Effector CD4-positive, alpha-beta T cell (primary cell): ENCODE measurements at places on chromosomes 7 and 10.

DNA sequence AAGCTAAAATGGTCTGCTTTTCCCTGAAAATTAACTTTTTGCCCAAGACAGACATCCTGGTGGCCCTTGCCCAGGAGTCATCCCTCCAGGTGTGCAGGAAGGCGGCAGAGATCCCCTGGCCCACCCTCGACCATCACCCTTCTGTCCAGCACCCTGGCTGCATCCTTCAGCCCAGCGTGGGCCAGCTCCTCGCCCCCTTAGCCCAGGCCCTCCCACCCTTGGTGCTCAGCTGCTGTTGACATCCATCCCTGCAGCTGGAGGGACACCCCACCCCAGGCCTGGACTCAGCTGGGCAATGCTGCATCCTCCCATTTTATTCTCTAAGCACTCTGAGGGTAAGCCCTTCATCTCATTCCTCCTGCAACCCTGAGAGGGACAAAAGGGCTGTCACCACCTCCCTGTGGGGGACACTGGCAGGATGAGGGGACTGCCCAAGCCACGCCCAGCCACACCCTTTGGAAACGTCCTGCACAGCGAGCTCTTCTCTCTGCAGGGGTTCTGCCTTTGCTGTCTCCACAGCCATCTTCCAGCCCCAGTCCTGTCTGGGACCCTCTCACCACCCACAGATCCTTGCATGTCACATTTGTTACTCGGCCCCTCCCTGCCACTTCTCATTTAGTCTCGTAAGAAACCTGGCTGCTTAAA lies 30.7 kb downstream of the EN2 start:
- no peak for DNase-seq

GRCh38 chr10:687583-688311 lies 1.7 kb downstream of the DIP2C start:
- no peak for DNase-seq

DNA sequence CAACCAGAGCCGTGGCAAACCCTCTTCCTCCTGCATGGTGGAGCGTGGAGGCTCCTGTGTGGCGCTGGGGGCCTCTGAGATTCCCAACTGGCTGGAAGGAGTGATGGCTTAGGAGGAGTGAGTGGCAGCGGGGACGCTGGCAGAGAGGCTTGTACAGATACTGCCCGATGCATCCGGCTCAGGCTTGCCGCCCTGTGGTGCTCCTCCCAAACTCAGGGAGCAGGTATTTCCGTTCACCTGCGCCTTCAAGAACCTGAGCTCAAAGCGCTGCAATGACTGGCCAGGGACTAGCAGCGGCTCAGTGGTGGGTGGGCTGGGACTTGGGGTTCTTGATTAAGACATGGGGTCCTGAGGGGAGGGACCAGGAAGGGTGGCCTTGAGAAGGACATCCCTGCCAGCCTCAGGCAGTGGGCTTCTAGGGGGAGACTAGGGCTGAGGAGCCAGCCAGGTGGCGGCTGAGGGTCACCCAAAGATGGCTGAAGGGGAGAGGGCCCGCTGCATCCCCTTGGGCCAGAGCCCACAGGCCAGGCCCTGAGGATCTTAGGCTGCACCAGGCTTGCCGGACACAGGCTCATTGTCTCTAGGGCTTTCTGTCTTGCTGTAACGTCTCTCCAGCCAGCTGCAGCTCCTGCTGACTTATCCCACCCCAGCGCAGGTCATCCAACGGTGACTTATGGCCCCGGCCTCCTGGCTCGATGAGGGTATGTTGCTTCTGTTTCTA lies 3.2 kb downstream of the ZNF775 start:
- DNase-seq = no peak

- no peak for DNase-seq
Measured at GRCh38 chr10:126397156-126397555, 8.9 kb upstream of the ADAM12 start.

DNA sequence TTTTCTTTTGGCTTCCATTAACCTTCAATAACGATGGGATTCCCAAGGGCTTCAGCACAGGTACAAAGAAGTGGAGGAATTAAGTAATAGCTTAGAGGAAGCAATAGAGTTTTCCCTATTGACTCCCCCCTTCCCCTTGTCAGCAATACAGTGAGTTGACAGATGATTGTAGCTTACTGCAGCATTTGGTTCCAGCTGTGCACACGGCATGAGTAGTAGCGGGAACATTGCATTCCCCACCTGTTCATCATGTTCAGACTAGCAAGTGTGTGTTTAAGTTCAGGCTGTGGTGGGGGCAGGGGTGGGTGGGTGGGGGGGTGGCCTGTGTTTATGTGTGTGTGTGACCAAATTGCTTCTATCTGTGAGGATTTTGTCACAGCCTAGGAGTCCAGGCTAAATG lies 4.6 kb upstream of the ADRA2A start:
- DNase-seq = no peak

DNA sequence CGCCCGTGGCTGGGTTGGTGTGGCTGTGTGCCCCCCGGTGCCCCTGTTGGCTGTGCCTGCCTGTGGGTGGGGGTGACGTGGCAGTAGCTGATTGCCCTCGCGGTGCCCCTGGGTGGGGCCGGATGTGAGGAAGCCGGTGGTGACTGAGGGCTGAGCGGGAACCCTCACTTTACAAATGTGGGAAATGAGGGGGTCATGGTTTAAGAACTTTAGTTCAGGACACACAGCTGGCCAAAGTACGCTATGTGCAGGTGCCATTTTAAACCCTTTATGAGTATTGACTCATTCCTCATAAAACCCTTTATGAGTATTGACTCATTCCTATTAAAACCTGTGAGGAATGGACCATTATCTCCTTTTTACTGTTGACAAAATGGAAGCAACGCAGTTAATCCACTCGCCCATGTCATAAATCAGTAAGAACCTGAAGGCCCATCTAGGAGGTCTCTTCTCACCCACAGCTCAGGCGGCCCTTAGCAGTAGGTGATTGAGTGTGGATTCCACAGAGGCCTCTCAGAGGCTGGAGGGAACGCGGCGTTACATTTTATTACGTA lies 290.1 kb upstream of the COBL start:
- DNase-seq = no peak

DNA sequence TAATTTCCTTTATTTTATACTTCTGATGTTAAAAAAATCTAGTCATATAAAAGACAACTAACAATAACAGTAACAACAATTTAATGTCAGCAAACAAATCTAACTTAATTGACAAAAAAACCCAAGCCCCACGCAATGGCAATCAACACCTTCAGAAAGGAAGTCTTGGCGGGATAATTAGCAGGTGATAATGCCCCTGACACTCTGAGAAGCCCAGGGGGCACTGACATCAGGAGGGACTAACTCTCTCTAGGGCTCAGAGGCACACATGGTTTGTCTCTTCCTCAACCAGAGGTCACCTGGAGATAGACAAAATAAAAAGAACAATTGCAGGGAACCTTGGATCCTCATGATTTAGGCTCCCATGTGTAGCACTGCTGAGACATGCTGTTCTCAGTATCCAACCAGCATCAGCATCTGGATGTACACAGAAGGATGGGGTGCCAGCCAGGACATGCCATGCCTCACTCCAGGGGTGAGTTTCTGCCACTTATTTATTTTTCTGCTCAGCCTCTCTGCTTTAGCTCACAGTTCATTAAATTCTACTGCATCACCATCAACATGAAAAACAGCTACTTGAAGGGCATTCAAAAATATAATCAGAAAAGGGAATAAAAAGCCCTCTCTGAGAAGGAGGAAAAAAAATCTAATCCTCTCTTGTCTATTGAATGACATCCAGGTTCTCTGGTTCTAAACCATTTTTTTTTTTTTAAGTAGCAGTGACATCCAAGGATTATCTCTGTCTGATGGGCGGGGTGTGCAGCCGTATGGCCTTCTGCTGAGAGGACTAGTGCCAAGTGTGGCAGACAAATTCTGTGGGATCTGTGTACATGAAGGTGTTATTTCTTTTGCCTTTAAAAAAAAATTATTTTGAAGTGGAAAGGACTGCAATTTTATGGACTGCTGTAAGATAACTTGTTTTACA lies 96.3 kb downstream of the ATXN7L1 start:
- DNase-seq = no peak

- DNase-seq = no peak
Measured at GRCh38 chr7:29748286-29749099, 57.8 kb upstream of the WIPF3 start.

DNA sequence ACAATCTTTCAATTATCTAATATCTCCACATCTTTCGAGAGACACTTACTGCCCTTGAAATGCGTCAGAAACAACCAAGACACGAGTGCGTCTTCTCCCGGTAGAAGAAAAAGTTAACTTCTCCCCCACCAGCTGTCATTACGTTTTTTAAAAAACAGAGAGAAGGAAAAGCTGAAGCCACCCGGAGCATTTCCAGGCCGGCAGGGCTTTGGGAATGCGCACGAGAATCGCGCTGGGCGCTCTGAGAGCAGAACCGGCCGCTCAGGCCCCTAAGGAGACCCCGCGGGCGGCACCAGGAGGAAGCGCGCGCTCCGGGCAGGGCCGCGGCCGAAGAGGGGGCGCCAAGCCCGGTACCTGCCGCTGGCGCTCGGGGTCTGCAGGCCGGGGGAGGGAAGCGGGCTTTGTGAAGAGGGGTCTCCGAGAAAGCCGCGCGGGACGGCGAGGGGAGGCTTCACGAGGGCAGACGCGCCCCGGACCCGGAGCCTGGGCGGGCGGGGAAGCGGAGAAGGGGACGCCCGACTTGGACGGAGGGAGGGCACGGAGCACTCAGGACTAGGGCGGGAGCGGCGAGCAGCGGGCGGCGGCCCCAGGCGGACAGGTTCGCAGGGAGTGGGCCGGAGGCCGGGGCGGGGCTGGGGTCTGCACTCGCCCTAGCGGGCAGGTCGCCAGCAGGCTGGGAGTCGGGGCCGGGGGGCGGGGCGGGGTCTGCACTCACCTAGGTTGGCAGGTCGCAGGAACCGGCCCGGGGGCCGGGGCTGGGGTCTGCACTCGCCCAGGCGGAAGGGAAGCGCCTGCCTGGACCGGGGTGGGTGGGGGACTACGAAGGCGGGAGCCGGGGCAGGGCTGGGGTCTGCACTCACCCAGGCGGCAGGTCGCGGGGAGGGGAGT lies 932 bp downstream of the ESYT2 start:
- no peak for DNase-seq

- DNase-seq = no peak
Measured at GRCh38 chr10:133251388-133252222, 13.9 kb downstream of the VENTX start.

- DNase-seq = no peak
Measured at GRCh38 chr7:150675714-150676113, 9.8 kb upstream of the GIMAP2 start.

DNA sequence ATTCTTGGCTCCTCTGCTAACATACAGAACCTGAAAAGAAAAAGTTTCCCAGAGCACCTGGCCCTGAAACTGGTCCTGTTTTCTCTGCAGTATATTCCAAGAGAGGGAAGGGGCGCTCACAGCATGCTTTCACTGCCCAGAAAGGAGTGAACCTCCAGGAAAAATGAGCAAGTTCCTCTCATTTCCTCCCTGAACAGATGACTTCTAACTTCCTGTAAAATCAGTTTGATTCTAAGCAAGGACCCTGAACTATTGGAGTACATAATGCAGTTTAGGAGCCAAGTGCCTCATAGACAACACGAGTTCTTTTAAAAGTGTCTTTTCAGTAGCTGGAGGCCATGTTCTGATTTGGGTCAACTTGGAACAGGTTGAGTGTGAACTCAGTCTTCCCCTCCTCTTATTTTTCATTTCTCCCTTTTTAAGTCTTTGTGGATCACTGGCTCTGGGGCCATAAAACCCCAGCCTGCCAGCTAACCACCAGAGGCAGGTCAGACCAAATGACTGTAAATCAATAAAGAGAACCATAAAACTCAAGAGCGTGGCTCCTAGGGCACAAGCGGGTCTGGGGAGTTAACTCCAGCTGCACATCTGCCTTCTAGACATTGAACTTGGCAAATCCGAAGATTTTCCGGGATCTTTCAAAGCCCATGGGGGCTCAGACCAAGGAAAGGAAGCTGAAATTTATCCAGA lies 5.9 kb upstream of the LRRC18 start:
- DNase-seq = no peak

- no peak for DNase-seq
Measured at GRCh38 chr7:136309407-136309806, 332.2 kb upstream of the MTPN start.

GRCh38 chr7:142612237-142612881 lies 136.9 kb upstream of the PRSS1 start:
- DNase-seq = no peak

DNA sequence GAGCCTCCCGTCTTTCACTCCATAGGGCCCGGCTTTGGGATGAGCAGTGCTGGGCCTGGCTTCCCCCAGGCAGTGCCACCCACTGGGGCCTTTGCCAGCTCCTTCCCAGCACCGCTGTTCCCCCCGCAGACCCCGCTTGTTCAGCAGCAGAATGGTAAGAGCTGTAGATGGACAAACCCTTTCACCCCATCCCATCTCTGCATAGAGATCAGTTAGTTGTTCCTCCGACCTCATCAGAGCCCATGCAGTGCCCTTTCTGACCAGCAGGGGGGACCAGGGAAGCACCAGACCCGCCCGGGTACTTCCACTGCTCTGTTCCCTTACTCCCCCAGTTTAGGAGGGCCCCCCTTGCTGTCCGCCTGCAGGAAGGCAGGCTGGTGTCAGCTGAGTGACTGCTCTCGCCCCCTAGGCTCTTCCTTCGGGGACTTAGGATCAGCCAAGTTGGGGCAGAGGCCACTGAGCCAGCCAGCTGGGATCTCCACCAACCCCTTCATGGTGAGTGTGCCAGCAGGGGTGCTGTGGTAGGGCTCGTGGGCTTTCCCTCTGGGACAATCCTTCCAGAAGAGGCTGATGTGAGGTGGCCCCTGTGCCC lies 9.8 kb downstream of the SAP25 start:
- DNase-seq = peak; percentile 80
